ENCODE measurements at places on chromosomes 4 and X.

- DNase-seq, result no peak
Measured at GRCh38 chrX:139680356-139680755, 27.6 kb downstream of the MCF2 start.

GRCh38 chr4:17561195-17561909, 15.6 kb upstream of the LAP3 start:
- DNase-seq, result no peak

- DNase-seq, result no peak
Measured at GRCh38 chrX:153560000-153560399, 38.9 kb downstream of the CCNQ start.

DNA sequence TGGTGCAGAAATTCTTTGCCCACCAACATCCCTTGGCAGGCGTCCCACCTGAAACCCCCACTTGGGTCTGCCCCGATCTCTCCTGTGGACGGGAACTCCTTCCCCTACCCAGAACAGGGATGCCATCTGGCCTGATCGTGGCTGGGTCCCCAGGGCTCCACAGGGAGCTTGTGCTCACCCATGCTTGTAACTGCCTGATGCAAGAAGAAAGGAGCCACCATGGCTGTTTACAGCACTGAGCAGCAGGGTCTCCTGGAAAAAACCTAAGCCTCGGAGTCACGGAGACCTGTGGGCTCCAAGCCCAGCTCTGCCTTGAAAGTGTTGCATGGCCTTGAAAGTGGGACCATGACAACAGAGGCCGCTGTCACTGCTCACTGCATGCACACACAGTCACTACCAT, 101.5 kb upstream of the AFAP1 start:
- DNase-seq, result no peak

DNA sequence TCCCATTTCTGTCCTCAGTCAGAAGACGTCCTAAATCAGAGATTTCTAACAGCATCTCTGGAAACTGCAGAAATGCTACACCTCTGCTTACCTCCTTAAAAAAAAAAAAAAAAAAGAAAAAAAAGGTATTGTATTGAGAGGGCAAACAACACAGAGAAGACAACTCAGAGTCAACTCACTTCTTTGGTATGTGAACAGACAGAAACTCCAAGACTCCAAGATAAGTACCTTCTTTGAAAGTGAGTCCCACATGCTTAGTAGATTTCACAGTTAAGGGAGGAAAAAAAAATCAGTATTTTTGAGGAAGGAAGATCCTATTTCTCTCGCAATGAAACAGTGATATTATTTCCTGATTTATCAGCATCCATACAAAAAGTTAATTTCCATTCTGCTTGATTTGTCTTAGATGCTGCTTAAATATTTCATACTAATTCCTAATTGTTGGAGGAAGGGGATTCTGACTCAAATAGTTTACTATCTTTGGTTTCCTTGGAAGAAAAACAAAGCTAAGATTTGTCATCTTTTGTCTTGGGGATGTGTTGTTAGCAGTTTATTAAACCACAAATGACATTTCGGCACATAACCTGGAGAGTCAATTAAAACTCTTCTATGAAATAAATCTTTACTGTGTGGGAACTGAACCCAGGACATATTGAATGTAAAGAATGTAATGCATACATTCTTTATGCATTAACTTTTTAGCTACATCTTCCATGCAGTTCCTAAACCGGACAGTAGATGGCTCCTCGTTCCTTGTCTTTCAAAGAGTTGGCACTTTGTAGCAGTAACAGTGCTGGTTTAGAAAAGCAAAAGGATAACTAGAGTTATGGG, 4.7 kb downstream of the RASGEF1B start:
- DNase-seq, result peak; percentile 7

GRCh38 chrX:27600686-27601085, 10.5 kb downstream of the DCAF8L2 start:
- DNase-seq, result no peak

DNA sequence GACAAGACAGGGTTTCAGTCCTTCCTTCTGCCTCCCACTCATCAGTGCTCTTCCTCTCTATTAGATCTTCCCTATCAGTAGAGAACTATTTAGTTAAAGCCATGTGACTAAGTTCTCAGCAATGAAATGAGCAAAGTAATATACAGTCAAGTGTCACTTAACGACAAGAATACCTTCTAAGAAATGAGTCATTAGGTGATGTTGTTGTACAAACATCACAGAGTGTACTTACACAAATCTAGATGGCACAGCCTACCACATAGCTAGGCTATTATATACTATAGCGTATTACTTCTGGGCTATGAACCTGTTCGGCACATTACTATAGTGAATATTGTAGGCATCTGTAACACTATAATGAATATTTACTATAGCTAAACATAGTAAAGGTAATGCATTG, 71.3 kb downstream of the POU4F2 start:
- no peak for DNase-seq

Measured in DMS 273 treated with DMSO at 0.1 percent for 48 hours (cell line).